Smooth muscle cell of the coronary artery (primary cell): ENCODE measurements at places on chromosomes 5 and 9. TPM values are rescaled to one million over a fixed set of nuclear protein-coding genes. Genes with fewer than 3 reads are reported as not detected.

Gene SLC24A2
- total RNA-seq = 0.12 TPM in 1 of 2 replicates, not detected in the other

Gene LCN10
- total RNA-seq = not detected in 2 replicates

Gene NXNL2
- total RNA-seq = 0.23 and 0.45 TPM in 2 replicates

Gene COX7C
- total RNA-seq = 205 and 278 TPM in 2 replicates

Gene ADGRV1
- 0.08 and 0.59 TPM in 2 replicates for total RNA-seq

Gene SLCO6A1
- total RNA-seq = not detected in 2 replicates

Gene TMEM174
- not detected in 2 replicates for total RNA-seq

Gene PCDHGC4
- 0.90 and 2.5 TPM in 2 replicates for total RNA-seq

Gene RNF183
- total RNA-seq = not detected in 2 replicates

Gene GFI1B
- total RNA-seq = 0.60 TPM in 1 of 2 replicates, not detected in the other

Gene CDX1
- 0.12 and 0.15 TPM in 2 replicates for total RNA-seq

Gene C9orf50
- 0.08 TPM in 1 of 2 replicates, not detected in the other for total RNA-seq

Gene SMIM3
- total RNA-seq = 23.6 and 41.4 TPM in 2 replicates

Gene PDE6A
- under 0.01 TPM in 1 of 2 replicates, not detected in the other for total RNA-seq

Gene SLC36A3
- total RNA-seq = not detected in 2 replicates

Gene CD274
- total RNA-seq = 0.82 and 3.1 TPM in 2 replicates

Gene PCDHGA7
- total RNA-seq = 2.3 and 2.8 TPM in 2 replicates

Gene RASEF
- 0.30 and 0.70 TPM in 2 replicates for total RNA-seq

Gene RNF208
- total RNA-seq = not detected in 2 replicates

Gene GRXCR2
- total RNA-seq = not detected in 2 replicates

Gene PCDHA4
- 0.23 and 0.82 TPM in 2 replicates for total RNA-seq

Gene ERBIN
- total RNA-seq = 22.3 and 44.1 TPM in 2 replicates

Gene LCN12
- total RNA-seq = not detected in 2 replicates

Gene CCNO
- total RNA-seq = 0.30 TPM in 1 of 2 replicates, not detected in the other

Gene MSH3
- 4.4 and 8.0 TPM in 2 replicates for total RNA-seq

Gene PCDHA13
- 0.08 and 0.59 TPM in 2 replicates for total RNA-seq

Gene ANKRD34B
- total RNA-seq = not detected in 2 replicates

Gene SLC4A9
- total RNA-seq = not detected in 2 replicates

Gene SV2C
- not detected in 2 replicates for total RNA-seq

Gene PCDHGA9
- 1.7 and 2.8 TPM in 2 replicates for total RNA-seq

Gene QRFP
- not detected in 2 replicates for total RNA-seq

Gene CDH9
- not detected in 2 replicates for total RNA-seq

Gene SMIM33
- not detected in 2 replicates for total RNA-seq

Gene SLC25A48
- not detected in 2 replicates for total RNA-seq

Gene SEMA6A
- under 0.01 and 0.08 TPM in 2 replicates for total RNA-seq

Gene OLFM1
- total RNA-seq = 0.15 and 4.2 TPM in 2 replicates

Gene SH3RF2
- 0.59 and 1.7 TPM in 2 replicates for total RNA-seq

Gene NR5A1
- total RNA-seq = not detected in 2 replicates

Gene IFNA13
- total RNA-seq = not detected in 2 replicates

Gene NMUR2
- total RNA-seq = not detected in 2 replicates

Gene TSSK1B
- total RNA-seq = 0.12 and 0.23 TPM in 2 replicates

Gene TAF11L5
- not detected in 2 replicates for total RNA-seq

Gene GNAQ
- 26.5 and 40.2 TPM in 2 replicates for total RNA-seq

Gene FAM163B
- not detected in 2 replicates for total RNA-seq

Gene HTR1A
- not detected in 2 replicates for total RNA-seq

Gene PRR16
- 3.7 and 8.9 TPM in 2 replicates for total RNA-seq

Gene PDLIM7
- total RNA-seq = 25.5 and 147 TPM in 2 replicates

Gene NEK6
- 65.5 and 225 TPM in 2 replicates for total RNA-seq

Gene PCDHA1
- total RNA-seq = 0.08 TPM in 1 of 2 replicates, not detected in the other

Gene MAP1B
- total RNA-seq = 109 and 145 TPM in 2 replicates

Gene GHR
- 2.0 and 4.4 TPM in 2 replicates for total RNA-seq

Gene TBCA
- 64.0 and 121 TPM in 2 replicates for total RNA-seq

Gene FAM78A
- 0.30 and 0.59 TPM in 2 replicates for total RNA-seq

Gene GNG10
- 19.4 and 48.6 TPM in 2 replicates for total RNA-seq

Gene IFNA2
- not detected in 2 replicates for total RNA-seq

Gene PCDHGA3
- 0.23 and 0.98 TPM in 2 replicates for total RNA-seq

Gene SPATA31A3
- total RNA-seq = not detected in 2 replicates

Gene KIF24
- 0.35 and 0.68 TPM in 2 replicates for total RNA-seq

Gene CCL27
- 0.47 TPM in 1 of 2 replicates, not detected in the other for total RNA-seq

Gene SPATA6L
- total RNA-seq = 0.23 and 0.38 TPM in 2 replicates
